ENCODE measurements at places on chromosomes 16 and 17.

- DNase-seq = no peak
These were observed 226.1 kb downstream of the C16orf78 start for GRCh38 chr16:49599704-49600103.

DNA sequence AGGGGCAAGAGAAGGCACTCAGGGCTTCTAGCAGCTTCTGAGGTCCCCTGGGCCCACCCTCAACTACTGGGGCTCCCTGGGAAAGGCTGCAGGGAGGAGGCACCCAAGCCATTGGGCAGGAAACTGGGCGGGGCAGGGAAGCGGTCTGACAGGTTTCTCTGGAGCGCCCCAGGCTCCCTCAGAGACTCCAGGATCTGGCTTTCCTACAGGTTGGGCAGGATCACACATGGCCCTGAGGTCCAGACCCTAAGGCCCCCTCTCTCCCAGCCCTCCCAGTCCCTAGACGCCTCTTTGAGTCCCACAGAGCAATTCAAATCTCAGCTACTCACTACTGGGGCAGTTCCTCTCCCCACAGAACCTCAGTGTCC lies 14.3 kb downstream of the JUP start:
- peak; percentile 81 for DNase-seq

DNA sequence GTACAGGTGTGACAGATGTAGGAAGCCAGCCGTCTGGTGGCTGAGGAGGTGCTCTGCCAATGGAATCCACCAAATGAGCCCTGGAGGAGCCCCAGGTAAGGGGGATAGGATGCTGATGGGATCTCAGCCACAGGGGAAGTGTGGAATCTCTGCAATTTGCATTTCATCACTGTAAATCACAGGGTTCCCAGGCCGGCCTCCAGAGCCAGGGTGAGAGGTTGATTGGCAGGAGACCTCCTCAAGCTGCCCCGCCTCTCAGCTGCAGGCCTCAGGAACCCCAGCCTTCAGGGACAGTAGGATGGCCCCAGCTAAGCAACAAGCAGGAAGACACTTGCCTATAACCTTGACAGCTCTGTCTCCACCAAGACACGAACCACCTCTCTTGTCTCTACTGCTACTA lies 39.4 kb downstream of the RTN4RL1 start:
- DNase-seq = peak; percentile 87

GRCh38 chr17:48484256-48484655 lies 46.6 kb downstream of the HOXB1 start:
- no peak for DNase-seq

GRCh38 chr17:57911834-57912673 lies 43.2 kb downstream of the CUEDC1 start:
- DNase-seq = no peak

DNA sequence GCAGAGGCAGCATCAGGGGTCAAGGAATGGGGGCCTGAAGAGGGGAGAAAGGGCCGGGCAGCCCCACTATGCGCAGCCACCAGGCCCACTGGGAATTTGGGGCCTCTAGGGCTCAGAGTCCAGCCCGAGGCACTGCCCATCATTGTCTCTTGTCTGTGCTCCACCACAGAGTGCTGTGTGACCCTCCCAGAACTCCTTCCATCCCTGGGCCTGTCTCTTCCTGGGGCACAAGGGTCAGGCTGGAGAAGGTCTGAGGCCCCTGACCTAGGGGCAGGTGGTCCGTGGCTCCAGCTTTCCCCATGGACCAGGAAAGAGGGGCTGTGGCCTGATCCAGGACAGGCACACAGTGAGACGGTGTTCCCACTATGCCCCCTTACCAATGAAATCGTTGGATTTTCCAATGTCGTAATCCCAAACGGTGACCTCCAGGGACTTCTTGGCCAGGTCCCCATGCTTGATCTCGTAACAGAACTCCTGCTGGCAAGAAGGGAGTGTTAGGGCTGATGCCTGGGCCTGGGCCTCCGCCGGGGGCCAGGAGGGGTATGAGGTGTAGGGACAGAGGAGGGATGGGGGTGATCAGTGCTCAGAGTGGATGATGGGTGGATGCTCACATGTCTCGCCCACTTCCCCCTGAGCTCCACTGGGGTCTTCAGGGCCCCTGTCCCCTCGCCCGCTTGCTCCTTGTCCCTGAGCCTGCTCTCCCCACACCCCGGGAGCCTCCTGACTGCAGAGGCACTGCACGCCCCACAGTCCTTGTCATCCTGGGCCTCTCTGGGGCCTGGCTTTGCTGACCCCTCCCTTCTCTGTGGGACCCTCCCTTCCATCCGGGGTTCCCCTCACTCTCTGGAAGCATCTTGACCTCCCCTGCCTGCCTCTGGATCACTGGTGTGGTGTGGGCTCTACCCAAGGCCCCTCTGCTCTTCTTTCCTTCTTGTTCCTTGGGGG lies 10.7 kb downstream of the SCGB1C2 start:
- DNase-seq = no peak

- no peak for DNase-seq
These were observed 2.5 kb downstream of the ITGAE start for GRCh38 chr17:3798273-3799180.

- peak; percentile 84 for DNase-seq
These were observed 1.3 kb upstream of the TUBB3 start for GRCh38 chr16:89921702-89922476.

- peak; percentile 99 for DNase-seq
These were observed 81.2 kb downstream of the KCNJ12 start for GRCh38 chr17:21457051-21458026.

DNA sequence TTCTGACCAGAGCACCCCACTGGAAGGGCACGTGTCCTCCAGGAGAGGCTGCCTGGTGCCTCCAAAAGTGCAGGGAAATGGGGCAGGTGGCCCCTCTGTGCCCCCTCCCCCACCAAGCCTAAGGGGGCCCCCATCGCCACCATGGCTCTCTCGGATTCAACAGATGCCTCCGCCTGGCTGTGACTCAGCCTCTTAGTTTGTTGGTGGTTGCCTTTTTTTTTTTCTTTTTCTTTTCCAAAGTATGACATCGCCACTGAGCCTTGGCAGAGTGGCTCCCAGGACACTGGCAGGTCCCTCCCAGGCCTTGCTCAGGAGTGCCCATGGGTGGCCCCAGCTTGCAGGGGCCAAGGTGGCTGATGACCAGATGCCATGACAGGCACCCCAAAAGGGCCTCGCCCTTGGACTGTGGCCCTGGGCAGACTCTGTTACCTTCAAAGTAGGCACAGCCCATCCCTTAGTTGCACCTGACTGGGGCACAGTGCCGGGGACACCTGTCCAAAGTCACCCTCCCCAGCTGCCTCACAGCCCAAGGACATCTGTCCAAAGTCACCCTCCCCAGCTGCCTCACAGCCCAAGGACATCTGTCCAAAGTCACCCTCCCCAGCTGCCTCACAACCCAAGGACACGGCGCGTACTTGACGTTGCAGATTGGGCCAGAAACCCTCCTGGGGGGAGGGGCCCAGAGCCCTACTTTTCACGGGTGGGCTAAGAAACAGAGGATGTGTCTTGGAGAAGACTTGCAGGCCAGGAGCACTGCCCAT lies 29.6 kb downstream of the NPTX1 start:
- no peak for DNase-seq

DNA sequence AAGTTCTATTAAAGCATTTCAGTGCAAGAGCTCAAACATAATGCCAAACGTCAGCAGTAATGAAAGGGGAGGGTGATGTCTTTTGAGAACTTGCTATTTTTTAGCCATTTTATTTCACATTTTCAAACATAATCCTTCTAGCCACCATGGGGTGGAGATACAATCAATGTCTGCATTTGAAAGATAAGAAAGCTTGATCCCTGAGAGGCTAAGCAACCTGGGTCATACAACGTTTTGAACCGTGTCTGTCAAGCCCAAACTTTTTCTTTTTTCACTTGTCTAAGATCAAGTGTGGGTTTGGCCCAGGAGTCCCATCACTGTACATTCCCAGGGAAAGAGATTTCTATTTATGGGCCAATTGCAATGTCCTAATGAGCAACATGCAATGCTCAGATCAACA lies 331.1 kb downstream of the SLC39A11 start:
- no peak for DNase-seq

DNA sequence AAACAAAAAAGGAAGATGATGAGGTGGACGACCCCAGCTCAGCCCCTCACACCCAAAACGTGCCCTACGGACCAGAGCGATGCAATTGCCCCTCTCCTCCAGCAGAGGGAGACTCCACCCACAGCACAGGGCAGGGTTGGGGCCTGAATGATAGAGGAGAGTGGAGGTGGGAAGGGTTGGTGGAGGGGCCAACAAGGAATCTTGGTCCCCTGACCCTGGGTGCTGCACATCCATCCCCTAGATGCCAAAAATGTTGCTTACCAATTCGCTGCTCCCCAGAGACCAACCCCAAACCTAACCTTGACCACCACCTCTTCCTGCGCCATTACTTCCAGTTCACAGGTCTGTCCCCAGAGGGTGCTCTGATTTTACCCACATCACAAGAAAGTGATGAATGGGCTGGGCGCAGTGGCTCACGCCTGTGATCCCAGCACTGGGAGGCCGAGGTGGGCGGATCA lies 12.9 kb downstream of the P2RX5 start:
- peak; percentile 96 for DNase-seq

DNA sequence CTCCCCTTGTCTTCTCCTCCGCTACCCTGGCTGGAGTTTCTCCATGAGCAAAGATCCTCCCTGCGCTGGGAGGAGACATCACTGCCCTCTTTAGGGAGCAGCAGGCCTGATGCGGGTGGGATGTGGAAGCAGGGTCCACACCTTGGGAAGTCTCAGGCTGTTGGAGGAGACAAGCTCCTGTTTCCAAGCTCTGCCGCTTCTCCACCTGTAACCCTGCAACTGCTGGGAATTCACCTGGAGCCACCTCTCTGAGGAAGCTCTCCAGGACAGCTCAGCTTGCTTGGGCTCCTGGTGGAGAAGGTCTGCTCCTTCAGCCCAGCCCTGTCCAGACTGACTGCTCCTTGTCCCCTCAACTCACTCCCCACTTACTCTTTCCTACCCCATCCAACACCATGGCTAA lies 14.8 kb upstream of the C17orf107 start:
- peak; percentile 8 for DNase-seq

- no peak for DNase-seq
These were observed 5.3 kb upstream of the MAPK7 start for GRCh38 chr17:19372866-19373504.

GRCh38 chr17:82092995-82093751 lies 4.9 kb downstream of the FASN start:
- DNase-seq = no peak
